A549 treated with CpdA at 1 μM for 4 hours (cell line): ENCODE measurements at places on chromosomes 7 and 10. TPM values are rescaled to one million over a fixed set of nuclear protein-coding genes. Genes with fewer than 3 reads are reported as not detected.

The KIAA1217 gene
- total RNA-seq = 2.8 to 4.9 TPM (median 3.2 TPM) in 5 replicates

The SYNPO2L gene
- total RNA-seq = 0.03 TPM in 1 of 5 replicates, not detected in the others

The CACNB2 gene
- not detected in 5 replicates for total RNA-seq

The ZNF488 gene
- 9.1 to 13.4 TPM (median 13.1 TPM) in 5 replicates for total RNA-seq

The CLDN3 gene
- total RNA-seq = 1.4 to 3.8 TPM (median 3.1 TPM) in 5 replicates

The TMEM26 gene
- total RNA-seq = 0.06 to 0.13 TPM (median 0.10 TPM) in 4 of 5 replicates, not detected in the other

The PTPRN2 gene
- 0.47 to 1.4 TPM (median 0.72 TPM) in 5 replicates for total RNA-seq

The NKX1-2 gene
- 0.03 TPM in 1 of 5 replicates, not detected in the others for total RNA-seq

The BICC1 gene
- 21.5 to 30.1 TPM (median 23.6 TPM) in 5 replicates for total RNA-seq

The TMEM273 gene
- not detected in 5 replicates for total RNA-seq

The ARL3 gene
- 14.4 to 14.9 TPM (median 14.8 TPM) in 5 replicates for total RNA-seq

The TFPI2 gene
- 250 to 318 TPM (median 266 TPM) in 5 replicates for total RNA-seq

The GRID1 gene
- total RNA-seq = 0.17 to 0.35 TPM (median 0.33 TPM) in 5 replicates

The DYDC2 gene
- total RNA-seq = 0.06 to 0.14 TPM (median 0.08 TPM) in 3 of 5 replicates, not detected in the others

The GIMAP5 gene
- not detected in 5 replicates for total RNA-seq

The MAGI2 gene
- 0.29 to 0.41 TPM (median 0.38 TPM) in 5 replicates for total RNA-seq

The STEAP1 gene
- 13.4 to 15.6 TPM (median 14.5 TPM) in 5 replicates for total RNA-seq

The HIPK2 gene
- total RNA-seq = 15.3 to 24.0 TPM (median 18.7 TPM) in 5 replicates

The CRHR2 gene
- 0.03 TPM in 1 of 5 replicates, not detected in the others for total RNA-seq

The HOXA5 gene
- total RNA-seq = 3.9 to 6.7 TPM (median 6.2 TPM) in 5 replicates

The H2BK1 gene
- total RNA-seq = not detected in 5 replicates

The HOXA6 gene
- total RNA-seq = 1.4 to 1.9 TPM (median 1.8 TPM) in 5 replicates

The SH2D4B gene
- 0.02 to 0.06 TPM in 2 of 5 replicates, not detected in the others for total RNA-seq

The TDRD1 gene
- not detected in 5 replicates for total RNA-seq

The ZNF398 gene
- total RNA-seq = 8.1 to 9.5 TPM (median 8.9 TPM) in 5 replicates

The RNF32 gene
- total RNA-seq = 1.1 to 1.9 TPM (median 1.6 TPM) in 5 replicates

The SDHAF3 gene
- 19.0 to 48.6 TPM (median 21.7 TPM) in 5 replicates for total RNA-seq

The PLEKHA1 gene
- 18.3 to 23.9 TPM (median 21.6 TPM) in 5 replicates for total RNA-seq

The ZNF487 gene
- total RNA-seq = 5.8 to 8.2 TPM (median 6.9 TPM) in 5 replicates

The GPRIN2 gene
- 20.8 to 34.6 TPM (median 26.3 TPM) in 5 replicates for total RNA-seq

The OPN4 gene
- not detected in 5 replicates for total RNA-seq

The VWDE gene
- total RNA-seq = 0.31 to 0.84 TPM (median 0.48 TPM) in 5 replicates

The CAMK2B gene
- total RNA-seq = 0.11 to 0.57 TPM (median 0.15 TPM) in 5 replicates

The NACAD gene
- total RNA-seq = 0.14 to 0.26 TPM (median 0.16 TPM) in 5 replicates

The POLR2J gene
- total RNA-seq = 107 to 116 TPM (median 110 TPM) in 5 replicates

The RGS10 gene
- 46.5 to 53.1 TPM (median 47.9 TPM) in 5 replicates for total RNA-seq

The CUBN gene
- total RNA-seq = 0.05 to 0.28 TPM (median 0.11 TPM) in 5 replicates

The SAMD9L gene
- 0.47 to 1.0 TPM (median 0.75 TPM) in 5 replicates for total RNA-seq

The SLC18A2 gene
- 0.05 to 0.06 TPM (median 0.06 TPM) in 3 of 5 replicates, not detected in the others for total RNA-seq

The ABCB4 gene
- 0.03 to 0.17 TPM in 2 of 5 replicates, not detected in the others for total RNA-seq

The GPNMB gene
- 1.9 to 2.3 TPM (median 2.0 TPM) in 5 replicates for total RNA-seq

The LRMDA gene
- 2.9 to 4.7 TPM (median 4.1 TPM) in 5 replicates for total RNA-seq

The ARMS2 gene
- total RNA-seq = not detected in 5 replicates

The AOAH gene
- 0.05 TPM in 1 of 5 replicates, not detected in the others for total RNA-seq

The TSPAN12 gene
- 0.51 to 1.2 TPM (median 0.80 TPM) in 5 replicates for total RNA-seq

The COL13A1 gene
- total RNA-seq = 0.41 to 0.57 TPM (median 0.43 TPM) in 5 replicates

The HMX3 gene
- not detected in 5 replicates for total RNA-seq

The THAP5 gene
- total RNA-seq = 14.2 to 25.1 TPM (median 16.6 TPM) in 5 replicates

The GDF2 gene
- total RNA-seq = not detected in 5 replicates

The TACR2 gene
- total RNA-seq = 0.14 to 0.17 TPM (median 0.16 TPM) in 4 of 5 replicates, not detected in the other

The TSPAN15 gene
- 85.7 to 107 TPM (median 105 TPM) in 5 replicates for total RNA-seq

The PDE6C gene
- total RNA-seq = not detected in 5 replicates

The PRKG1 gene
- total RNA-seq = not detected in 5 replicates
